GM12864 (cell line): ENCODE measurements at places on chromosomes 16 and 17.

- no peak for DNase-seq
Measured at GRCh38 chr16:12148120-12148519, 171.6 kb downstream of the SNX29 start.

DNA sequence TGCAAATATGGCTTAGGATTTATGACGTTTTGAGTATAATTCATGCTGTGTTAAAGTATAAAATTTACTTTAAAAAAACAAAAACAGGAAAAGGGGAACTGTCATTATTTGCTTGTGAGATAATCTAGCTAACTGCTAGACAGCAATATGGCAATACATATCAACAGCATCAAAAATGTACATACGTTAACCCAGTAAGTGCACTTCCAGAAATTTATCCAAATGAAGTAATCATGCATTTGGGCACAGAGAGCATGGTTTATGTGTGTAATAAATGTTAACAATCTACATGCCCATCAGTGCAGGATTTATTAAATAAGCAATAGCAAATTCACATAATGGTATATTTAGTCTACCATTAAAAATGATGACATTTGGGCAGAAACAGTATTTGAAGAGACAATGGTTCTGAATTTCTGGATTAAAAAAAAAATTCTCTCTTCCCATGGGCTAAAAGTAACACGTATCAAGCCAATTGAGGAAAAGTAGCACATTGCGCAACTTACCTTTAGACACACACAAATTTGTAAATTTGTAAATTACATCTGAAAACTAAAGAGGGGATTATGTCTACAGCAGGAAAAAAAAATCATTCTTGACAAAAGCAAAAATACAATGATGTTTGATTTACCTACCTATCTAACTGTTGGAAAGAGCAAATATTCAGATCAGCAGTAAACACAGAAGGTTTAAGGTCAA lies 80.2 kb downstream of the CACNG1 start:
- no peak for DNase-seq

DNA sequence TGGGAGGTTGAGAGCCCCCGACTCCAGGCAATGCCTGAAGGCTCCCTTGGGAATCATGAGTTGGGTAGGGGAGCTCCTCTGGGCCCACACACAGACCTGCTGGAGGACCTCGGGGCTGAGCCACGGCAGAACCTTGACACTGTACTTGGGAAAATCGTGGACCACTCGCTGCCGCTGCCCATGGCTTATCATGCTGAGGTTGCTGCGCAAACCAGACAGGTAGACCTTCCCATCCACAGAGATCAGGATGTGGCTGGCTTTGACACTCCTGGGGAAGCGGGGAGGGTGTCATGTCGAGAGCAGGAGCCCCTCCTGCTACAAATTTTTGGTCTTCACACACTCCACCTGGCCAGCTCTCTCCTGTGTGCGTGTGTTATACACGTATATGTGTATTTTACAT lies 7.2 kb upstream of the LIMD2 start:
- no peak for DNase-seq

DNA sequence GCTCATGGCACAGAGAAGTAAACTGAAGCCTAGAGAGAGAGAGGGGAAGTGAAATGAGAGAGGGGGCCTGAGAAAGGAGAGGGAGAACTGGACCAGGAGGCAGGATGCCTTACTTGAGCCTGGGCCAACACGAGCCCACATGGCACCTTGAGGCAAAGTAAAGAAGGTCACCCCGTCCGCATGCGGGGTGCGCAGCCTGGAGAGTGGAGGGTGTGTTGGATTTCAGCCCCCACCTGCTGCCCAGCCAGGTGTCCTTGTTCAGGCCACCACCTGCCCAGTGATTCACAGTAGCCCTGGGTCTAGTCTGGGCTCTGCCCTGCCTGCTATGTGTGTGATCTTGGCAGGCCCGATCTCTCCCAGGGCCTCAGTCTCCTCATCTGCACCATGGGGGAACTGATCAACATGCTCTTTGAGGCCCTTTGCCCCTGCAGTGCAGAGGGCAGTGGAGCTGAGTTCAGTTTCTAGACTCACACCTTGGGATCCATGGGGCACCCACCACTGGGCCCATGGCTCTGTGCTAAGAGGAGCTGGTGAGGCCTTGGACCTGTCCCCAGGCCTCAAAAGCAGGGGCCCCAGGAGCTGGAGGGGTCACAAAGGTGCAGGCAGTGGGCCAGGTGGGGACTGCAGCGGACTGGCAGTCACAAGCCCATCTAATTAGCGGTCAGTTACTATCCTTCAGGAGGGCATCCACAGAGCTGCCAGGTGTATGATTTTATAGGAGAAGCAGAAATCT lies 9.8 kb upstream of the DRC7 start:
- no peak for DNase-seq

DNA sequence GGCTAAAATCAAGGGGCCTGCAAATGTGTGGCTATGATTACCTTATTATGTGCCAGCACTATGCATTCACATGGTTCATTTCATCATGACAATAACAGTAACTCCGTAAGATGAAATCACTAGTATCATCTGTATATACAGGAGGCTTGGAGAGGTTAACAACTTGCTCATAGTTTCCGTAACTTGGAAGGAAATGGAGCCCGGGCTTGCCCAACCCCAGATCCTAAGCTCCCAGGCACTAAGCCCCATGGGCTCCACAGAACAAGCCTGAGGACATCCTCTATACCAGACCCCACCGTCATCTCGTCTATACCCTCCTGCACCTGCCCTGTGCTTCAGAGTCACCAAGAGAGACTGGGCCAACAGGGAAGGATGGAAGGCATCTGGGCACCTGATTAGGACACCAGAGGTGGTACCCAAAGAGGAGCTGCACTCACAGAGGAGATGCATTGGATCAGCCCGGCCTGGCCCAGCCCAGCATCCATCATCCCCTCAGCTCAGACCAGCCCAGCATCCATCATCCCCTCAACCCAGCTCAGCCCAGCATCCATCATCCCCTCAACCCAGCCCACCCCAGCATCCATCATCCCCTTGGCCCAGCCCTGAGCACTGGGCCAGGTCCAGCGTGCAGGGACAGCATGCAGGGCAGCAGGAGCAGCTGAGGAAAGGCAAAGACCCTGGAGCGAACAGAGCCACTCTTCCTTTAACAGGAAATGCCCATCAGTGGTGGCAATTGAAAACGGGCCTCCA lies 28.5 kb downstream of the NSMCE1 start:
- DNase-seq, result no peak

DNA sequence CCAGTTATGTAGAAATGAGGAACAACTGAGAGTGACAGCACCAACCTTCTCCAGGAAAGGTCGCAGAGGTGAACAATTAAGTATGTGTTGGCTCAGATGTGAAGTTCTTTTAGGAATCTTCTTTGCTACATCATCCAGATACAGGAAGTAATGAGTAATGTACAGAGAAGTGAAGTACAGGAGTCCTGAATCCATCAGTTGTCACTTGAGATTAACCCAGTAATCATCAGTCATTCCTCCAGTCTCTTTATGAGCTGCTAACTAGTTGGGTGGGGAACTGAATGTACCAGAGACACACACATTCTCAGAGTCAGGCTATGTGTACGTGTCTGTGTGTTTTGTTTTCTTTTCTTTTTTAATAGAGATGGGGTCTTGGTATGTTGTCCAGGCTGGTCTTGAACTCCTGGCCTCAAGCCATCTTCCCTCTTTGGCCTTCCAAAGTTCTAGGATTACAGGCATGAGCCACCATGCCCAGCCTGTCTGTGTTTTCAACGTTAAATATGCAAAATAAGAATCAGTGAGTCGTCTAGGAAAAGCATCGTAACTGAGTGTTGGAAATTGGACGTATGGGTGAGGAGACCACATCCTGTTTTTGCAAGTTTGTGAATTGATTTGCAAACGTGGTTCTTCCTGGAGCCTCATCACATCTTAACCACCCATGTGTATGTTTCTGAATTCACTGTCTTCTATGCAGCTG lies 19.9 kb downstream of the ZNF200 start:
- DNase-seq, result no peak

DNA sequence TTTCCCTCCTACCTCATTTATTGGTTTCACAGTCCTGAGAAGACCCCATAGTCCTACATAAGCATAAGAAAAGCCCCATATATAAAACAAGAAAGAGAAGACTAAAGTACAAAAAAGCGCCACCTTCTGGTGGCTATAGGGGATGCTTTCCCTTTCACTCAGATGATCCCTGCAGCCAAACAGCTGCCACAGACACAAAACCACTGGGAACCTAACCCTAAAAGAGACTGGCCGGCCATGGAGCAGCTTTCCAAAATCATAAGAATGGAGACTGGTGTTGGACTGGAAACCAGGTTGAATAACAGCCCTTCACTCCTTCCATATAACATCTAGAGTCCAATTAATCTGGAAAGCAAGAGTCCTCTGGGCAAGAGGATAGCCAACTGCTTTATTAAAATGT lies 11.4 kb downstream of the DYNC1LI2 start:
- no peak for DNase-seq

GRCh38 chr16:4511441-4512082 lies 27.0 kb downstream of the CDIP1 start:
- DNase-seq, result no peak

GRCh38 chr16:52553322-52553721 lies 6.4 kb upstream of the TOX3 start:
- no peak for DNase-seq

DNA sequence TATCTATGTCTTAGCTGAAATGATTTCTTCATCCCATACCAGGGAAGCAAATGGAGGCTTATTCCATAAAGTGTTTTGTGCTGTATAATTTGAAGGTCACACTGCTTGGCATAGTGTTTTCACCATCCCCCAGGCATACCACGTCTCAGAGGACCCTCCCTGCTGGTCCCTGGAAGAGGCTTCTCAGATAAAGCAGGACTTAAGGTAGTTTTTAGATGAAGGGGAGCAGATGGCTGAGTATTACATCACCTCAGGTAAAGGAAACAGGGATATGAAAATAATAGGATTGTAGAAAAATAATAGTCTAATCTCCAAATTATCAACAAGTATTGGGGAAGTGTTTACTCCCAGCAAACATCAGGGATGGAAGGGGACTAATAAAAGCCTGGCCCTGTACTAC lies 7.3 kb upstream of the SMG1 start:
- no peak for DNase-seq

GRCh38 chr17:30278032-30278431 lies 13.7 kb downstream of the BLMH start:
- DNase-seq, result no peak

- DNase-seq, result no peak
Measured at GRCh38 chr17:1649844-1650501, at the start of gene RILP. TSS of gene RILP (minus strand) at chr17:1649866. CDS start at chr17:1649804, 62 bp downstream.

GRCh38 chr17:78532922-78533640 lies 44.1 kb downstream of the DNAH17 start:
- no peak for DNase-seq

DNA sequence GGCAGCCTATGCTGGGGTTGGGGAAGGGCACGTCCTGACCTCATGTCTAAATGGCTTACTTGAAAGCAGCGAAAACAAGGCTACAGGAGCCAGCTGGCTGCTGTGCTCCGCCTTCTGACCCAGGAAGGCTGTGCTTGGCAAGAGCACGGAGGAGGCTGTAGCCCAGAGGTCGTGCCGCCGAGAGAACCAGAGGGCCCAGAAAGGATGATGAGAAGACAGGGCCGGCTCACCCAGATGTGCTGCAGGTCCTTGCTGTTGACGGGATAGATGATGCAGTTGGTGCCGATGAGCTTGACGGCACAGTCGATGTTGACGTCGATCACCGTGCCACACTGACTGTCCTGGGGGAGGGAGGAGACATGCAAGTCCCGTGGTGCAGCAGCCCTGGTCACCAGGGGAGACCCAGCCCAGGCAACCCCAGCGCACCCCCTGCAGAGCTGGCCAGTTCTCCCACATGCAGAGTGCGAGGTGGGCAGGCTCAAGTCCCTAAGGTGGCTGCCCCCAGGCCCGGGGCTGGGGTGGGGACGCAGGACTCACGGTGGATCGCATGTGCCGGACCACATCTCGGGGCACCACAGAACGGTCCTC lies 20.7 kb downstream of the SPHK1 start:
- no peak for DNase-seq

- DNase-seq, result no peak
Measured at GRCh38 chr16:54077050-54077821, 209.4 kb downstream of the IRX3 start.

- no peak for DNase-seq
Measured at GRCh38 chr16:3026609-3027488, 3.0 kb downstream of the THOC6 start.

GRCh38 chr16:1257561-1258224 lies 1.8 kb downstream of the TPSD1 start:
- DNase-seq, result no peak

DNA sequence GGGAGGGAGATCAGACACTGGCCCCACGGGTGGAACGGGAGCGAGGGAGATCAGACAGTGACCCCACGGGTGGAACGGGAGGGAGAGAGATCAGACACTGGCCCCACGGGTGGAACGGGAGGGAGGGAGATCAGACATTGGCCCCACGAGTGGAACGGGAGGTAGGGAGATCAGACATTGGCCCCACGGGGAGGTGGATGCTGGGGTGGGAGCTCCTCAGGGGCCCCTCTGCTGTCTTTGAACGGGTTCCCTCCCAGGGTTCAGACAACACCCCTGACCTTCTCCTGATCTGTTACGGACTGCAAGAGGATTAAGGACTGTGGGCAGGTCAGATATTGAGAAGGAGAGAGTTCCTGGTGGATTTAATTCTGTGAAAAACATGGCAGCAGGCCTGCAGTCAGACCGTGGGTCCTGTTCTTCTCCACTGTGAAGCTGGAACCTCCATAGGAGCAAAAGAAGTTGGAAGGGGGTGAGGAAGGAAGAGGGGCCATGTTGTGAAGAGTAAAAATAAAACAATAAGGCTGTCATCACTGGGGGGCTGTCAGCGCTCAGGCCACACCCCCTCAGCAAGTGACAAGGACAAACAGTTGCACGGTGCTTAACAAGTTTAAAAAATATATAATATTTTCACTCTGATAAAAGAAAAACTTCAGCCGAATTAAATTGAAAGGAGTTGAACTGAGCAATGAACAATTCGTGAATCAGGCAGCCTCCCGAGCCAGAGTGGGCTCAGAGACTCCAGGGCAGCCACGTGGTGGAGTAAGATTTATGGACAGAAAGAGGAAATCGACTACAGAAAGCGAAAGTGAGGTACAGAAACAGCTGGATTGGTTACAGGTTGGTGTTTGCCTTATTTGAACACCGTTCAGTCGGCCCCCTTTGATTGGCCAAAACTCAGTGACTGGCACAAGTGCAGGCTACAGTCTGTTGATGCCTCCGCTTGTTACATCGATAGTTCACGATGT lies 348.7 kb upstream of the TNRC6C start:
- peak; percentile 55 for DNase-seq

DNA sequence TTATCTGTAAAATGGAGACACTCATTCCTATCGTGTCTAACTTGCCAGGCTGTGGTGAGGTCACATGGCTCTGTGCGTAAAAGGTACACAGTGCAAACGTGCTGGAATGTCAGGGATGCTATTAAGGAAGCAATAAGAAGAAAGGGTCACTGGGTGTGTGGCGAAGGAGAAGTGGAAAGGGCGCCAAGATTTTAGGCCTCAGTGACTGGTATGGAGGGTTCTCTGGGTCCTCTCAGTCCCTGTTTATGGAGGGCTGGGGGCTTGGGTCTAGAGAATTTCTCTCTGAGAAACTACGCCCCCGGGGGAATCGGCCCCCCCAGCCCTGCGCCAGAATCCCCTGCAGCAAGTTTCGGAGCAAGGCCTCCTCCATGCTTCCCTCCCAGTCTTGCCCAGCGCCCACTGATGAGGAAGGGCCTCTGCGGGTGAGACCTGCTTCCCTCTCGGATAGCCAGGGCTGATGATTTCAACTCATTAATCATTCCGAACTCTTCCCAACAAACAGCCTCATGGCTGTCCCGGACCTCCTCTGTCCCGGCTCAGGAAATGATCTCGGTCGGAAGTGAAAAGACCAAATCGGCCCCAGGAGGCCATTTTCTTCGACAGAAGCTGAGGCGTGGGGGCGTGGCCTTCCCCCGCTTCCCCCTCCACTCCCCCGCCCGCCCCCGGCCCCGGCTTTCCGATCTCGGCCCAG lies 1.2 kb upstream of the HEXIM1 start:
- DNase-seq, result no peak

- DNase-seq, result no peak
Measured at GRCh38 chr17:80291691-80292487, 31.2 kb downstream of the RNF213 start.
